Putamen (tissue), 1 donor: ENCODE measurements at places on chromosomes 6 and 20.

DNA sequence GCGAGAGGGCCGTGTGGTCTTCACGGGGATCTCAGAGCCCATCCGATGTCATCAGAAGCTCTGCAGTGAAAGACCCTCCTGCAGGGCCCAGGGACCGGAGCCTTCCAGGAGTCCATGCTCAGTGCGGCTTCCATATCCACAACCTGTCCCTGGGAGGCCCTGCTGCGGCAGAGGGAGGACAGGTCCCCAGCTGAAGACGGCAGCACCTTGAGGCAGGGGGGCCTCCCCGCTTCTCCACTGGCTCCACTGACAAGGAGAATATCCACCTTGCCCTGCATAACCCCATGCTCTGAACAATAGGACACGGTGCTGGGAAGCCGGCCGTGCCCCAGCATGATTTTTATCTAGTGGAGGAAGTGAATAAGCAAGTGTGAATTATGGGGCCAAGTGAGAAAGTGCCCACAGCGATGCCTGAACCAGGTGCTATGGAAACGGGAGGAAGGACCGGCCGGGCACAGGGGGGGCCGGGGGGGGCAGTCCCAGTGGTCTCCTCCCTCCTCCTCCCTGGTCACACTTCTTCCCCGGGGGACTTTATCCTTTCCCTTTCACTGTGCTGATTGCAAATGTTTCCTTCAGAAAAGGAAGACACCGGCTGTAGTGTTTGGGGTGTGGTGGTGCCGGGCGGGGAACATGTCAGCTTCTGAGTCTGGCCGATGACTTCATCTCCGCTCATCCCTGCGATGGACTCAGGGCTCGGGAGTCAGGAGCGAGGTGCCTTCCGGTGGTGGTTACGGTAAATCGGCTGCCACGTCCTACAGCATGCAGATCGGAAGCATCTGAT is 225.1 kb downstream of the ERMARD start:
- DNase-seq, result no peak

GRCh38 chr6:90146921-90147649 is 149.6 kb downstream of the BACH2 start:
- DNase-seq, result no peak

DNA sequence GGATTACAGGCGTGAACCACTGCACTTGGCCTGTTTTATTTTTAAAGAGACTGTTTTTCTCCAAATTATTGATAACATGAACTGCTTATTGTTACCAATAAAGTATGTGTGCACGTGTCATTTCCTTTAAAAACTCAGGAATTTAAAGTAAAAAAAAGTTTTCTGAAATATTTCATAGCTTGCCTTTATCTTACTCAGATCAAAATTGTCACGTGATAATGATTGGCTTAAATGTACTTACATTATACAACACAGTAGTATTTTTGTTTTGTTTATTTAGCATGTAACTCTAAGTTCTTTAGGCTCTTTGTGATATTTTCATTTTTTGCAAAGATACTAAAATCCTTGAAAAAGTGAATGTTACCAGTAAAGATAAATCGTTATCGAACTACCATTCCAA is 174.1 kb downstream of the ZFAND3 start:
- no peak for DNase-seq

GRCh38 chr6:22928775-22929174 is 359.4 kb downstream of the HDGFL1 start:
- no peak for DNase-seq

DNA sequence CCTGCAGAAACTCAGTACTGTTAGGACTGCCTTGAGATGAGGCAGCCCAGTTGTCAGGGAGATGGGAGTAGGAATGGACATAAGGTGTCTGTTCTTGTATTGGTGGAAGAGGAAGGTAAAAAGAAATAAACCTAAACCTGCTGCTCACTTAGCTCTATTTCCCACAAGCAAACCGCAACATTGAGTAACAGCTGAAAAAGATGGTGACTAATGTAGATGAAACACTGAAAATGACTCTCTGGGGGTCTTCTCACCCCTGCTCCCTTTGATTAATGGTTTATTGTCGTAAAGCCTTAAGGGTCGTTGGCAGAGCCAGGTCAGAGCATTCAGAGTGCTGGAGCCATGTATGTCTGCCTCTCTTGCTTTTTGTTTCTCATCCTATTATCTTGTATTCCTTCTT is 87.5 kb downstream of the FOXO3 start:
- no peak for DNase-seq
